Muscle of arm (tissue), 14 donors: ENCODE measurements at places on chromosomes 2 and 18.
A peak's percentile ranks its signal among the peaks of the same experiment; 100 is the strongest.

DNA sequence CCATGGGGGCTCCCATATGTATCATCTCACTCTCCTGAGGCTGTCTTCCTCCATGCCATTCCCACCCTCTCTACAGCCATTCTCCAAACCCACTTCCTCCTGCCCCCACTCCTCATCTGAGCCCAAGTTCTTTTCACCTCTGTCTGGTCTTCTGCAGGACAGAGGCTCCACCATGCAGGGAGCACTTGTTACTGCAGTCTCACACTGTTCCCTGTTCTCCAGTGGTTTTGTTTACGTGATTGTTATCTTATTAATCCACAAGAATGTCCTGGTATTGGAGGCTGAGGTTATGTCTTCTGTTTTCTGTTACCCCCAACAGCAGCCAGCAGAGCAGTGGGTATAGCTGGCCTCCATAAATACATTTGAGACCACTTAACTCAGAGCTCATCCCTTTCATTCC is 51.4 kb downstream of the PAX8 start:
- DNase-seq, result no peak

- no peak for DNase-seq
Measured at GRCh38 chr18:69774831-69775230, 172.8 kb downstream of the CD226 start.

DNA sequence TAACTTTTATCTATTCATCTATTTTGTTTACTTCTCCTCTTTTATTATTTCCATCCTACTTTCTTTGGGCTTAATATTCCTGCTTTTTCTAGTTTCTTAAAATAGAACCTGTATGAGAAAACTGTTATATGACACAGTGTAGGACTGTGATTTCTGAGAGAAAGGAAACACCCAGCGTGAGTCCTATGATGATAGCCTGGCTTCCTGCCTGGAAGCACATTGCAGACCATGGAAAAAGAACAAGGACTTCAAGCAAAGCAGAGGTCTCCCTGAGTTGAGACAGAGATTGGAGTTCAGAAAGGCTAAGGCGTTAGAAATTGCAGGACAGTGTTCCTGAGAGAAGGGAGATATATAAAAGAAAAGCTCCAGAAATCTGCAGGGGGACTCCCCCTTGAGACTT is 7.8 kb downstream of the RBM44 start:
- peak; percentile 24 for DNase-seq

DNA sequence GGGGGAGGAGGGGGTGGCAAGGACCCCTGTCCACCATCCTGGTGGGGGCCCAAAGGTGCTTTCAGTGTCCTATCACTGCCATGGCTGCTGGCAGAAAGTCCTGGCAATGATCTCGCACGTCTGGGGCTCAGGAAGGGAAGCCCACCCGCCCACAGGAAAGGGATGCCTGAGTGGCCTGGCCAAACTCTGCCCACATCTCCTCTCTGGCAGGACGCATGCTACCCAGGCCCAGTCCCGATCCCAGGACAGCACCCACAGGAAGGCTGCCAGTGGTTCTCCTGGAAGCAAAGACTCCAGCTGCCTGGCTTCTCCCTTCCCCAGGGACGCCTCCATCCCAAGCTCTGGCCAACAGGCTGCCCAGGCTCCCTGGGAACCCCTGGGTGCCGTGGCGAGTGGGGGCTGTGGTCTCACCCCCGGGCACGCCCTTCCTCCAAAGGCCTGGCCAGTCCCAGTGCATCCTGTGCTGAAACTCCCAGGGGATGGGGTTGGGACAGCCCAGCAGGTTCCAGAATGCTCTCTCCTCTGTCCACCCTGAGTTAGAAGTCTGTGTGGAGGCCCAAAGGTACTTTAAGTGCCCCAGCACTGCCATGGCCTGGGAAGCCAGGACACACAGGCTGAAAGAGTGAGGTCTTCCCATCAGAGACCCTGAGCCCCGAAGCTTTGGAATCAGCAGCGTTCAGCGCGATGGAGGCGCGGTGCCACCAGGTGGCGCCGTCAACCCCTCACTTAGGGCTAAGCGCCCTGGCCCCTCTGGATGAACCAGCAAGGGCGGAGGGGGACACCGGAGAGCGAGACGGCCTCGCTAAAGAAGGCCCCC is 29.8 kb upstream of the TAF1B start:
- DNase-seq, result peak; percentile 80

DNA sequence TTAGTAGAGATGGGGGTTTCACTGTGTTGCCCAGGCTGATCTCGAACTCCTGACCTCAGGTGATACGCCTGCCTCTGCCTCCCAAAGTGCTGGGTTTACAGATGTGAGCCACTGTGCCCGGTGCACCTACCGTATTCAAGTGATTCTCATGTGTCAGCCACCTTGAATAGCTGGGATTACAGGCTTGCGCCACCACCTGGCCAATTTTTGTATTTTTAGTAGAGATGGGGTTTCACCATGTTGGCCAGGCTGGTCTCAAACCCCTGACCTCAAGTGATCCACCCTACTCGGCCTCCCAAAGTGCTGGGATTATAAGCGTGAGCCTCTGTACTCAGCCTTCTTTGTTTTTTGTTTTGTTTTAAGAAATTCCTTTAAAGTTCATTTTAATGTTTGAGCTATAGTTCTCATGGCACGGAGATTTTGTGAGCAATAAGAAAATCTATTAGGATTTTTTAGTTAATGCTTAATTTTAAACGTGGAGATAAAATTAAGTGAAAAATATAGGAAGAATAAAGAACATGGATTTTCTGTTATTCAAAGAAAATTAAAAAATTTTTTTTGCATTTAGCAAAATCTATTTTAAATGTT is 242.6 kb downstream of the PHLPP1 start:
- DNase-seq, result no peak

DNA sequence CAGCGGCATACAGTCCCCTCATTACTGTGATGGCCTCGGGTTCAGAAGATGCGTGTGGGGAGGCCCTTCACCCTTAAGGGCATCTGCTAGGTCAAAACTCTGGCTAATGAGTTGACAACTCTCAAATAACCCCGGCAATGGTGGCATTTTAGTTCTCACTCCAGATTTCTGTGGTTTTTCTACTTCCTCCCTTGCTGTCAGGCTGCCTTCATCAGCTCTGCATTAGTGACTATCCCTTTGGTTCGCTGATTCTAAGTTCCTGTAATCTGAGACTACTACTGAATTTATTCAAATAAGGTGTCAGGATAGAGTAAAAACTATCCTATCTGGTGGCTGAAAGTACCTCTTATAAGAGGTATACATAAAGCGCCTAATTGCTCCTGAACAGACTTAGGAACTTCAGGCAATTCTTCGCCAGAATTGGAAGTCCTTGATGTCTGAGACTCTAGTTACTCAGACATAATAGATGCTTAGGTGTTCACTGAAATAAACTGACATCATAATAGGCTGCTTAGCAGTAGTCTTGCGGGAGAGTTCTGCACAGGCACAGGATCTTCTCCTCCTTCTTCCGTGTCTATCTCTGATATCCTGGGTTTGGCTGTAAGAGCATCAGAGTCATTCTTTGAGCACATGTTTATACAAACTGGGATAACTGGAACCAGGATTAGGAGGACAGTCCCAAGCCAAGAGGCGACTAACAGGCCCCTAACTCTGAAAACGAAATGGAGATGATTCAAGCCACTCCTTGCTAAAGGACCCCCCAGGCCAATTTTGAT is 194.5 kb downstream of the DNER start:
- peak; percentile 46 for DNase-seq

GRCh38 chr2:99862566-99862965 is 279.8 kb downstream of the AFF3 start:
- DNase-seq, result no peak

GRCh38 chr18:21453511-21453901 is 147.0 kb downstream of the ESCO1 start:
- DNase-seq, result no peak

DNA sequence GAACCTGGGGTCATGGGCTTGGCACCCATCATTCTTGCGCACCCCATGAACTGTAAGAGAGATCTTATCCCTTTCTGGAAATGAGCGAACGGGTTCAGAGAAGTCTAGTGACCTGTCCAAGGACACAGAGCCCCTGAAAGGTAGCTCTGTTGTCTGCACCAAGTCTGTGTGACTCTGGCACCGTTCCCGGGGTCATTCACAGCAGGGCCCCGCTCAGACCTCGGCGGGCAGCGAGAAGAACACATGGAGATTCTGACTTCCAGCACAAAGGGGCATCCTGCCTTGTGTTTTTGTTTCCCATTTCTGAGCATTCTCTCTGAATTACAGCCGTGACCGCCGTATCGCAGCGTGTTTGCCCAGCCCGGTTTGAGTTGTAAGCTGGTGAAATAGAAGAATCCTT is 231.7 kb downstream of the KLHL29 start:
- no peak for DNase-seq

DNA sequence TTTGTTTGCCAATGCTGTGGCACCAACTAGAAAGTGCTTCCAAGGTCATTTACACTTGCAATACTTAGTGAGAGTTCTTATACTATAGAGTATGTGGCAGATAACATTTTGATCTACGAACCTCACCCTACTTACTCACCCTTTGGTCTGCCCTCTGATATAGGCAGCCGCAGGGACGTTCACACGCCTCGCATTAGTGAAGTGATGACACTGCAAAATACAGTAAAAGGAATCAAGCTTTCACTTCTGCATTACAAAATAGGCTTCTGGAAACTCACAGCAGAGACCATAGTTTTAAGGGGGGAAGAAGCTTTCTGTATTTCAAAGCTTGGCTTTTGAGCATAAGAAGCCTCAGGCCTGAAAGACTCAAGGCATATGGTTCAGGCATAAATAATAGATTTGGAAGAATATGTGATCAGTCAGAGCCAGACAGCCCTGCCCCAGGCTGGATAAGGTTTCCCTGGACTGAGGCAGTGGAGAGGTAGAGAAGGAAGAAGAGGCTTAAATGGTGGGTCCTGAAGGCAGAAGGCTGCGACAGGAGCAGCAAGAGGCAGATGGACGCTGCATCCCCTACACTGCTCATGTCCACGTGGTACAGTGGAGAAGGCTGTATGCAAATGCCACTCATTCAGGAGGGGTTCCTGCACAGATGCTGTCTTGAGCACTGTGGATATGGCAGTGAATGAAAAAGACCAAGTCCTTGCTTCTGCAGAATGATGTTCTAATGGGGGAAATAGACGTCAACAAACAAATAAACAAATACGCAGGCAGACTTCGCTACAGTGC is 63.1 kb downstream of the FECH start:
- DNase-seq, result no peak

GRCh38 chr2:225354281-225354774 is 45.2 kb upstream of the NYAP2 start:
- DNase-seq, result no peak

- no peak for DNase-seq
Measured at GRCh38 chr2:189601043-189601442, 20.5 kb upstream of the SLC40A1 start.

- no peak for DNase-seq
Measured at GRCh38 chr18:36352384-36352783, 54.9 kb downstream of the FHOD3 start.

DNA sequence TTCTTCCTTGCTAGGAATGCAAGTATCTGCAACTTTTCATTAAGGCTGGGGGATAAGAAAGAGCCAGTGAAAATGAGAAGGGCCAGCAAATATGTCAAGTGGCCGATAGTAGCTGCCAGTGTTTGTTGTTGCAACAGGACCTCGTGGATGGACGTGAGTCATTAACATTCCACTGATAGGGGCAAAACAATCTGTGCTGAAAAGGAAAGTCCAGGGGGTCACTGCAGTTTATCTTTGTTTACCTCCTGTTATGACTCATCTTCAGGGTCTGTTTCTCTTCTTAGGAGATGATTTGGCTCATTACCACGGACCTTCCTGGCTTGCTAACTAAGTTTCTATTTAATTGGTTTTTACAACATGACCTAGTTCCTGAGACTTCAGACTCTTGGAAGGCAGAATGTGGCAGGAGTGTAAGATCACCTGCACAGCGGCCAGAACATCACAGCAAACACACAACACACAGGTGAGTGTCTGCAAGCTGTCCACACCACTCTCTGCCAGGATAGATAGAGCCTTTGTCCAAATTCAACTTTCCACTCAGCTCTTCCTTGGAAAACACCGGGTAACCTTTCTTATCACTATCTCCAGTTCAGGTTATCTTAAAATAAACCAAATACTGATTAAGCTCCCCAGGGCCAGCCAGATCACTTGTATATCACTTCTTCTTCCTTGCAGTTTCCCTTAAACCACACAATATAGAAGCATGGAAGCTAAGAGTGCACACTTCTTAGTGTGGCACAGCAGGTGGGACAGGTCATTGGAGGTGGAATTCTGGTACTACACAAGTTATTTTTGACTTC is 157.5 kb upstream of the LMAN1 start:
- DNase-seq, result no peak

- no peak for DNase-seq
Measured at GRCh38 chr2:199382091-199382490, 75.6 kb downstream of the SATB2 start.

- DNase-seq, result no peak
Measured at GRCh38 chr18:8097927-8098326, 511.3 kb upstream of the RAB12 start.

GRCh38 chr18:22683196-22683676 is 249.9 kb upstream of the RBBP8 start:
- peak; percentile 75 for DNase-seq

GRCh38 chr18:31185186-31185950 is 22.7 kb upstream of the DSC1 start:
- DNase-seq, result no peak

GRCh38 chr2:100972452-100972851 is 29.6 kb upstream of the RPL31 start:
- DNase-seq, result no peak

- DNase-seq, result no peak
Measured at GRCh38 chr18:8529609-8530008, 79.6 kb upstream of the RAB12 start.

- no peak for DNase-seq
Measured at GRCh38 chr18:49479381-49480137, 7.5 kb downstream of the C18orf32 start.

- no peak for DNase-seq
Measured at GRCh38 chr2:15826273-15826717, 114.1 kb upstream of the MYCN start.

- no peak for DNase-seq
Measured at GRCh38 chr2:134630504-134631159, 88.2 kb downstream of the TMEM163 start.

GRCh38 chr2:75602724-75603342 is 42.1 kb upstream of the EVA1A start:
- DNase-seq, result no peak

- no peak for DNase-seq
Measured at GRCh38 chr2:47077442-47078117, 77.5 kb downstream of the STPG4 start.

GRCh38 chr18:55999641-56000040 is 411.6 kb upstream of the TCF4 start:
- no peak for DNase-seq

GRCh38 chr2:181743723-181744031 is 63.4 kb upstream of the NEUROD1 start:
- no peak for DNase-seq
